ENCODE measurements at places on chromosomes 6 and 20.

- no peak for DNase-seq
These were observed 867 bp downstream of the TCF21 start for GRCh38 chr6:133889557-133890403.

GRCh38 chr6:129771678-129772077 is 61.7 kb upstream of the ARHGAP18 start:
- no peak for DNase-seq

- no peak for DNase-seq
These were observed 79.4 kb downstream of the BMP6 start for GRCh38 chr6:7805078-7805849.

DNA sequence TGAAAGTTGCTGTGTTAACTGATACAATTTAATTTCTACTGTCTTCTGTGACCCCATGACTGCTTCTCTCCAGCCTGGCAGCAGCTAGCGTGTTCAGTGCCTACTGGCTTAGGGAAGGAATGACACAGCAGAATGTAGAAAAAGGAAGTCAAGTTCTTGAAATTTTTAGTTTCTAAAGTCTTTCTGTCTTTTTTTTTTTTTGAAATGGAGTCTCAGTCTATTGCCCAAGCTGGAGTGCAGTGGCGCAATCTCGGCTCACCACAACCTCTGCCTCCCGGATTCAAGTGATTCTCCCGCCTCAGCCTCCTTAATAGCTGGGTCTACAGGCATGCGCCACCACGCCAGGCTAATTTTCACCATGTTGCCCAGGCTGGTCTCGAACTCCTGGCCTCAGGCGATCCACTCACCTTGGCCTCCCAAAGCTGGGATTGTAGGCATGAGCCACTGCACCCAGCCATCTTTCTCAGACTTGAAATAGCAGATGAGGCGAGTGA is 39.3 kb downstream of the PCNA start:
- no peak for DNase-seq

DNA sequence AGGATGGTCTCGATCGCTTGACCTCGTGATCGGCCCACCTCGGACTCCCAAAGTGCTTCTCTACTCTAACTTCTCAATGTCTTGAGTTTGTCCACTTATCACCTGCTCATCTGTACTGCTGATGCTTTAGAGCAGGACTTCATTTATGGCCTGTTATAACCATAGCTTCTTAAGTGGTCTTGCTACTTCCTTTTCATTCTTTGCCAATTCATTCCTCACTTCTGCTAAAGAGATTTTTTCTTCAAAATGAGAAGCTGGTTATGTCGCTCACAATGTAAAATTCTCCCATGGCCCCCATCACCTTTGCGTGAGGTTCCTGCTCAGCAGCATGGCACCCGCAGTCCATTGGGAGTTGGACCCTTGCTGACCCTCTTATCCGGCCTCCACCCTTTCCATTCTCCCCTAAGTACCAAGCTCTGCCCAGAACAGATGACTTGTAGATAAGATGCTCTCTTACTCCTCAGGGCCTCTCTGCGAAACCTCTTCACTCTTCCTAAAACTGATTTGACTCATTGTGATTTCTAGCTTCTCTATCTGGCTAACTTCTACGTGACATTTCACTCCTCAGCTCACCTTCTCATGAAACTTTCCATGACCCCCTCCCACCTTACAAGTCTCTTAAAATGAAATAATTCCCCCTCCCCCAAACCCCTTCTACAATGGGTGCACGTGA is 13.9 kb upstream of the CD164 start:
- no peak for DNase-seq

DNA sequence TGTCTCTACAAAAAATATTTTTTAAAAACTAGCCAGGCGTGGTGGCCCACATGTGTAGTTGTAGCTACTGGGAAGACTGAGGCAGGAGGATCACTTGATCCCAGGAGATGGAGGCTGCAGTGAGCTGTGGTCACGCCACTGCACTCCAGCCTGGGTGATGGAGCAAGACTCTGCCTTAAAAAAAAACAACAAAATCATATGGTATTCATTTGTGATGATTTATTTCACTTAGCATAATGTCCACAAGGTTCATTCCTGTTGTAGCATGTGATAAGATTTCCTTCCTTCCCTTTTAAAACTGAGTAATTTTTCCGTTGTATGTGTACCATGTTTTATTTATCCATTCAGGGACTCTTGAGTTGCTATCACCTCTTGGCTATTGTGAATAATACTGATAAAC is 26.2 kb downstream of the TMEM170B start:
- DNase-seq: no peak

- no peak for DNase-seq
These were observed 52.5 kb downstream of the NUDT3 start for GRCh38 chr6:34339971-34340370.

DNA sequence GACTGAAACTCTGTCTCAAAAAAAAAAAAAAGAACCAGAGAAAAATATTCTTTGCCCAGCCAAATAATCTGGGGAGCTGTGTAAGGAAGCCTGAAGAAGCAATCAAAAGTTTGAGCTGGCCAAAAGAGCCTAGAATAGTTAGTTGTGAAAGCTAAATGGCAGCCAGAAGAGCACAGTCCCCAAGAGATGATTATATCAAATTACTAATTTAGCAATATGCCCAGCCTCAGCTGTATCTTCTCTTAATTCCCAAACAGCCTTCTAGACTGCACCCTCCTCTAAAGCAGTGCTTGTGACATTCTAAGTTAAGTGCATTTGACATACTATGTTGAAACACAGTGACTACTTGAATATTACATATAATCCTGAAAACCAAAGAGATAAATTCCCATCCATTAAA is 38.9 kb downstream of the CDK19 start:
- no peak for DNase-seq

- DNase-seq: no peak
These were observed 249.5 kb downstream of the ADGRG6 start for GRCh38 chr6:142551274-142551811.

GRCh38 chr6:100691972-100692371 is 189.2 kb downstream of the ASCC3 start:
- no peak for DNase-seq

DNA sequence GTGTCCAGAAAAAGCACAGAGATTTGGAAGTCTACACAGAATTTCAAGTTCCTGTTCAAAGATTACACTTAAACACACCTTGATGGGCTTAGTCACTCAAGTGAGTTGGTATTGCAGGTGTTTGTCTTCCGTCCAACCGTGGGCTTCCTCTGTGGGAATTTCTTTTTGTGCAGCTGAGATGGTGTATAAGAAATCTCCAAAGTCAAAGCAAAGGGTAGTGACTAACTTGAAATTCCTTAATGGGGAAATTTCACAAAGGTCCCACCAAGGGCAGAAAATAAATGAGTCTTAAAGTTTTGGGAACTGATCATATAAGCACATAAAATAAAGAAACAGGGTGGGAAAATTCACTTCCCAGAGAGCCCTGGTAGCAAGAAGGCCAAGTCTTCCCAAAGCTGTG is 102.0 kb upstream of the TNFAIP3 start:
- DNase-seq: no peak

DNA sequence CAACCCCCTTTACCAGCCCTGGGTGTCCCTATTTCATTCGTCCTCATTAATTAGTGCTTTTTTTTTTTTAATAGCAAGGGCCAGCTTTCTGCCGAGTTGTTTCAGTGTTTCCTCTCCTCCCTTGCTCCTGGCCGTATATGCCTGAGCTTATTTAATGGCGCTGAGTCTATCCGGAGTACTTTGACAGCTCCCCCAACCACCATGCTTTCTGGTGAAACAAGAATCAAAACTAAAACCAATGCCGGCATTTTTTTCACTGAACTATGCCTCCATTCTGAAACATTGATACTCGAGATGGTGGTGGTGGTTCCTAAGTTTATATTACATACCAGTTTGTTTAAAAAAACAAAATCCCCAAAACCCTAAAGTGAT is 1.2 kb downstream of the DCBLD1 start:
- DNase-seq: no peak

DNA sequence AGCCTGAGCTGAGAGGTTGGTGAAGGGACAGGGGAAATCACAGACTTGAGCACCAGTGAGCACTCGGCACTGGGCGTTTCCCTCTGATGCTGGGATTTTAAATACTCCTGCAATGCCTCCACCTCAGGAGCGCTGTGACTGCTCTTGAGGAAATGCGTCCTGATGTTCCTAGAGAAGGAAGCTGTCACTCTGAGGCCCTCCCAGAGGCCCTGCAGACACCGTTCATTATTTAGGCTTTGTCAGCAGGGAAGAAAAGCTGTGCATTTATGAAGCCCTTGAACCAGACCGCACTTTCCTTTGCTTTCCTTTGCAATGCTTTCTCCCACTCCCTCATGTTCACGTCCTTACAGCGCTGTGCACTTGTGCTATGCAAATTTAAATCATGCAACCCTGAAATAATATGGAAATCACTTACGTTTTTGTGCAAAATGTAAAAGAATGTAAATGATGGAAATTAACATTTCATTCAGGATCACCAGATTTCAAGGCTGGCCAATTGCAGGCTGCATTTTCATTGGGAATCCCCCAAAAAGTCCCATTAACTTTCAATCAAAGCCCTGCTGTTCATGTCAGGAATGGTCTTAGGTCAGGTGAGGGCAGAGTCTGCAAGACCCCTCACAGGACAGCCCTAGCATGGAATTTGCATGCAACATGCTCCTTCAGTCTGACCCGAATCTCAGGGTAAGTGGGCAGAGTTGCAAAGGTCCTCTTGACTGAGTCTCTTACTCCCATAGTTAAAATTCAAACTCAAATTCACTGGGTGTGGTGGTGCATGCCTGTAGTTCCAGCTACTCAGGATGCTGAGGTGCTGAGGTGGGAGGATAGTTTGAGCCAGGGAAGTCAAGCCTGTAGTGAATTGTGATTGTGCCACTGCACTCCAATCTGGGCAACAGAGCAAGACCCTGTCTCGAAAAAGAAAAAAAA is 45.8 kb upstream of the SYNDIG1 start:
- no peak for DNase-seq

- DNase-seq: no peak
These were observed 23.8 kb upstream of the CHMP4B start for GRCh38 chr20:33787253-33787891.

DNA sequence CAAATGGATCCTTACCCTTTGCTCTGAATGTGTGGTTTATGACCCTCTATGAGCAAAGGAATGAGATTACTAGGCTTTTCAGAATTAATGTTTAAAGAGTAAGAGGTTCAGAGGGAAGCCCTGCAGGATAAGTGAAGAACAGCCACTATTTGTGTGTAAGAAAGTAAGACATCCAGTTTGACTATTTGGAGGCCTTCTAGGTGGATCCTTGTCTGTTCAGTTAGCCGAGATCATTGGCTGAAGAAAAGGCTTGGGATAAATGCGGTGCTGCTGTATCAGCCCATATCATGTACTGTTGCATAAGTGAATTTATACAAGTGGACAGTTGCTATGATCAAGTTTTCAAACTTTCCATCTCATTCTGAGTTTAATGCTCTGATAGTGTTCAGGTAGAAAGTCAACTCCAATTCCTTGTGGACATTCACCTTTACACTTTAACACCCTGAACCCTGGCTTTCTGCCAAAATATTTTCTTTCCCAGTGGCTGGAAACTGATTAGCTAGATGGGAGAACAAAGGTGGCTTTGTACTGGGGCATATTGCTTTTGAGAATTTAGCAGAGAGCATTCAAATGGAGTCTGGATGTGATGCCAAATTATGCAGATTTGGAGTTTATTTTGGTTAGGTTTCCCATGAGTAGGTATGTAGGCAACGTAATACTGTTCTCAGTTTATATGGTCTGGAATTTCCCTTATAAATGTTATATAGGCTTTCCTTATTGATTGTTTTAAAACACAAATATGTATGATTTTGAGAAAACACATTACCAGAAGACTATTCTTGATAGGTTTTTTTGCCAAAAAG is 15.0 kb downstream of the PARD6B start:
- DNase-seq: no peak
